Activated CD4-positive, alpha-beta T cell treated with anti-CD3 and anti-CD28 coated beads for 48 hours (primary cell): ENCODE measurements at places on chromosomes 2 and 18.

DNA sequence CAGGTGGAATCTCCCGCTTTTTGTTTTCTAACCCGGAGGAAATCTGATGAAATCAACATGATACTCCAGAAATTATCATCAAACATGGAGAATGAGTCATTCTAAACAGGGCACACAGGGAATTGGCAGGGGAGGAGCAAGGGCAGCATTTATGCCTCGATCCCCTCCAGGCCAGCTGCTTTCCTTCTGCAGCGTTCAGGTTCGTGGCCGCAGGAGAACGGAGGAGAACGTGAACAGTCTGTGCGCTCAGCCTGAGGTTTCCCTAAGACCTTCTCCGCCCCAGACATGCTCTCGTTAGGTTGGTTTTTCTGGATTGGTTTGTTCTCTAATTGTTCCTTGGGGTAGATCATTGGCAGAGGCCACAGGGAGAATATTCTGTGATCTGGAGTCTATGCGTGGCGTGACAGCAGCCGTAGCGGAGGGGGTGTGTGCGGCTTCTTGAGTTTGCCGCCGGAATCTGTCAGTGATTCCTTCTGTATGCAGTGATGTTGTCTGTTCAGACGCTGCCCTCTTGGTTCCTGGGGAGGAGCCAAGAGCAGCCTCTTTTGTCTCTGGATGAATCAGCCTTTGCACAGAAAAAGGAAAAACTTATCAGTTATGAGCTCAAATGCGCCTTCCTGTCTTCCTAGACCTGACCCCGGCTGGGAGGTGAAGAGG is 75.9 kb downstream of the SH3BP4 start:
- no peak for DNase-seq

GRCh38 chr18:30775629-30776028 is 266.9 kb downstream of the DSC3 start:
- DNase-seq = no peak

DNA sequence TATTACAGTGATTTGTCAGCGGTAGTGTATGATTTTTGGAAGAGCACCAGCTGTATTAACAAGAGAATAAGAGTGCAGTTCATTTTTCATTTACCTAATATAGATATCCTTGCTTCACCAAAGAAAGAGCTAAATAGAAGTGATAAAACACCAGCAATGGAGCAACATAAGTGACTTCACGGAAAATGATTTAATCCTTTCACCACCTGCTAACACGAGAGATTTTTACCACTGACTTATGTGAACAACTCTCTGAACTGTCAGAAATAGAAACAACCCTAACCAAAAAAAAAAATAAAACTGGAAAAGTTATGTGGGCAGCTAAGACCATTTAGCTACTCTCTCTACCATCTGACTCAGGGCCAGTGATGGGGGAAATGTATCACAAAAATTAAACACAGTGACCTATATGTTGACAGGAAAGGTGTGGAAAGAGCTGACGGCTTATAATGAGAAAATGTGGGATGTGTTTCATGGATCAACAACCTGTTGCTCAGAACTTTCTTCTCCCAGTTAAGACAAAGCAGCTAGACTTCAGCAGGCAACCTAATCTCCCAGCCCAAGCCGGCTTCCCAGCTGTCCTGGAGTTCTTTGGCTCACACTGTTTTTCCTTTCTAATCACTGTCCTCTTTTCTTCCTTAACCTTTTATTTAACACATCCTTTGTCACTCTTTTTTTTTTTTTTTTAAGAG is 272.7 kb downstream of the SS18 start:
- no peak for DNase-seq

DNA sequence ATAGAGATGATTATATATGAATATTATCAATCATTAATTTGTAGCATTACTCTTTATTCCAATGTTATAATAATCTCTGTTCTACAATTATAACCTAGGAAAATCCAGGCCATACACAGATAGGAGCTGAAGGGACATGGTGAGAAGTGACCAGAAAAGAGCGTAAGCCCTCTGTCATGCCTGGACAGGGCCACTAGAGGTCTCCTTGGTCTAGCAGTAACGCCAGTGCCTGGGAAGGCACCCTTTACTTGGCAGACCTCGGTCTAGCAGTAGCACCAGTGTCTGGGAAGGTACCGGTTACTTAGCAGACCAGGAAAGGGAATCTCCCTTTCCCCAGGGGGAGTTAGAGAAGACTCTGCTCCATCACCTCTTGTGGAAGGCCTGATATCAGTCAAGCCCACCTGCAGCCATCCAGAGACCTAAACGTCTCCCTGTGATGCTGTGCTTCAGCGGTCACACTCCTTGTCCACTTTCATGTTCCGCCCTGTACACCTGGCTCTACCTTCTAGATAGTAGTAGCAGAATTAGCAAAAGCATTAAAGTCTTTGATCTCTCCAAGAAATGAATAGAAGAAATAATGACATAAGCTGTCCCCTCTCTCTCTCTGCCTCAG is 447.5 kb upstream of the FSIP2 start:
- peak; percentile 35 for DNase-seq

DNA sequence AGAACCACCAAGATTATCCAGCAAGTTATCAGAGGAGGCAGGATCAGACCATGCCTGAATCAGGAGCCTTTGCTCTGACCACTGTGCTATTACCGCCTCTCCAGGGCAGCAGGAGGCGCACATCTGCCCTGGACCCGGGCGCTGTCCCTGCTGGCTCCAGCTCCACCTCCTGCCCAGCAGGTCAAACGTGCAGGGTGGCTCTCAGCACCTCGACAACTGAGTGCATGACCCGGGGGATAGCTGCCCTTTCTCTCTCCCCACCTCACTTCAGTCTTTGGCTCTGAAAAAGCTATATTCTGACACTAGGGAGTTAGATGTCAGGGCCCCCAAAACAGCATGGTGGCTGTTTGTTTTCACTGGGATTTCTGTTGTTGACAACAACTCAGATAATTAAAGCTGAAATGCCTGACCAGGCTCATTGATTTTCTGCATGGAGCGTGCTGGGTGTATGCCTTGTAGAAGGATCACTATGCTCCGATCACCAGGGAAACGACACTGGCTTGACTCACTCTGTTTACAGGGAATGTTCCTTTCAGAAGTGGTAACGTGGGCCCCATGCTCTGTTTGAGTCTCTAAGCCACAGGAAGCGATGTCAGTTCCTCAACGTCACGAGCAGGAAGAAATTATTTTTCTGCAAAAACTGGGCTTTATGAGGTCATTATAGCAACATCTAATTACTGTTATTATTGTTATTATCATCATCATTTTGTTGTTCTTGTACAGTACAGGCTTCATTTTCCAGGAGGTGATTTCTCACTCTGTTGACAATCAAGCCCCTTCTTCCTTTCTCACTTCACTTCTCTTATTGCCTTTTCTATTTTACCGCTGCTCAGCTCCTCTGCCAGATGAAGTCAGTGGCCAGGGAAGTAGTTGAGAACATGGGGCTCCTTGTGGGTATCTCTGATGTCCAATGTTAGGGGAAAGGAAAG is 125.6 kb downstream of the PLB1 start:
- peak; percentile 68 for DNase-seq

- no peak for DNase-seq
Observed at GRCh38 chr2:167592441-167592840, 655.0 kb downstream of the STK39 start.

DNA sequence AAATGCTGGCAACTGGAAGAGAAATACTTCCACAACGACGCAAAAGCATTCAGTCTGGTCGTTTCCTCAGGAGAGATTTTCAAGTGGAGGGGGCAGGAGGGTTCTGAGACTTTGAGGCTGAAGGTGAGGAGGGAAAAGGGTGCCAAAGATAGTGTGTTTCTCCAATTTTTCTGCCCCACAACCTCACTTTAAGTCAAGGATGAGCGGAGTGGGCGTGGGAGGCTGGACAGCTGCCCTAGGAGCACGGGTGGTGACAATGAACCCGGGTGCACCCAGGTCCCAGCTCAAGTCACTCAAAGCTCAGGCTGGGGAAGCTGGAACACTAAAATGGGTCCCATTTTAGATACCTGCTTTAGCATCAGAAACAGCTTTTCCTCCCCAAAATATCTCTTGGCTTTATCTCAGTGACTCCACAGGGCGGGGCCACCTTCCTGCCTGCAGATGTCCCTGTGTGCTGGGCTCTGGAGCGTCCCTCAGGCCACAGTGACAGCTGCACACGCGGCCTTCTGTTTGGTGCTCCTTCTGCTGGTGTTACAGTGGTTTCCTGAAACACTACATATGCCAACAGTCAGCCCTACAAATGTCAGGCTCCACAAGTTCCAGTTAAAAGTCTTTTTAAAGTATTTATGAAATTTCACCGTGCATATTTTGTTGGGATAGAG is 1.4 kb upstream of the MBP start:
- DNase-seq = no peak

- DNase-seq = no peak
Observed at GRCh38 chr2:231321556-231322334, 73.8 kb upstream of the B3GNT7 start.

DNA sequence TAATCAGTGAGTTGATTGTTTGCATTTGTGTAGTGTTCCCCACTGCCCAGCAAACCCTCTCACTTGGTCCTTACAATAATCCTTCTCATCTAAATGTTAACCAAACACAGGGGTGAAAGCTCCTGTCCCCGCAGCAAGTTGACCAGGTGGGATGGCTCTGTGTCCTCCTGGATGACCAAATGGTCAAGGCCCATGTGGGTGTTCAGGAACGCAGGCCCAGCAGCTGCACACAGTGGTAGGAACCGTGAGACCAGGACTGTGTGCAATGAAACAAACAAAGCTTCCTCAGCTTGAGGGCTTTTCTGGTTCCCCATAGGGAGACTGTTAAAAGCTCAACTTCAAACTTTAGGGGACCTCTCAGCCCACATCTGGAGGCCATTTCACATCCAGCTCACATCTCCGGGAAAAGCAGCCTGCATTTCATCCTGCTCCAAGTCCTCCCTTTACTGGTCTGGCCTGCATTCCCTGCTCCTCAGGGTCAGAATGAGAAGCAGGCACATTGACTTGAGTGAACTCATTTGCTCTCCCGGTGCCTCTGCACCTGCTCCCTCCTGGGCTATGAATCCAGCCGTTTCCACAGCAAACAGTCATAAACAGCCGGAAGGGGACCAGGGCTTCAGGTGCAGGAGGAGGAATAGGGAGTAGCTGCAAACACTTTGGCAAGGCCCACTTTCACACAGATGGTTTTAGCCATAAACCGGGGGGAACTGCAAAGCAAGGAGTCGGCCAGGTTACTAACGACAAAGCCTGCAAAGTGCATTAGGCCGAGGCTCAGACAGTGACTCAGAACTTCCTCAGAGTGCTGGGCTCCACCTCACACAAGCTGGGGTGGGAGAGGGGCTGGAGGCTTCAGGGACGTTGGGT is 144.7 kb downstream of the CAPN13 start:
- no peak for DNase-seq

DNA sequence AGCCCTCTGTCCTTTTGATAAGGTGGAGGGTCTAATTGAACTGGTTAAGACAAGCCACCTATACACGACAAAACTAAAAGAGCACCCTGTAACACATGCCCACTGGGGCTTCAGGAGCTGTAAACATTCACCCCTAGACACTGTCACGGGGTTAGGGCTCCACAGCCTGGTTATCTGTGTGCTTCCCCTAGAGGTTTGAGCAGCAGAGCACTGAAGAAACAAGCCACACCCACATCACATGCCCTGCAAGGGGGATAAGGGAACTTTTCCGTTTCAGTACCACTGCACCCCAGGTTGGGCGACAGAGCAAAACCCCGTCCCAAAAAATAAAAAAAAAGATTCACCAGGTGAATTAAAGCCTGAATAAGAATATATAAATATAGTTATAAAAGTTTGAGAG is 913.7 kb upstream of the ACVR2A start:
- DNase-seq = no peak

DNA sequence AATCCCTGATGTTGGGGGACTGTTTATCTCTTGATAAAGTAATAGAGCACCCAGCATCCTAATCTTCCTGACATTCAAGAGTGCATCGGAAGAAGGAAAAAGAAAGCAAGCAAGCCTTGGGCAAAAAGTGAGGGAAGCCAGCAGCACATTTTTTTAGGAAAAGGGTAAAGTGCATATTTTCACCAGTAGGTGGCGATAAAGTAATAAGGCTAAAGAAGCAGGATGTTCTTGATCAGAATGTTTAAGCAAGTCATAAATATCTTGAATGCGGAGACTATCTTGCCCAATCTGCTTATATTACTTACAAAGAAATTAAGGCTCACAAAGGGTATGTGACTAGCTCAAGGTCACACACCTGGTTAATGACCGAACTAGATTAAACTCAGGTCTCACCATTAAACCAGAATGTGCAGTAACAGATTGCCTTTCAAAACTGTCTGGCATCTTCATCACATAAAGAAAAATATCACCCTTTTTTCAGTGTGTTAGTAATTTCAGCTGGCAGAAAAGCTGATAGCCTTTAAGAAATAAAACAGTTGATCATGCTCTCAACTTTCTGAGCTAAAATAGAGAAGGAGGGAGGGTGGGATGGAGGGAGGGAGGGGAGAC is 83.8 kb downstream of the VIT start:
- no peak for DNase-seq

DNA sequence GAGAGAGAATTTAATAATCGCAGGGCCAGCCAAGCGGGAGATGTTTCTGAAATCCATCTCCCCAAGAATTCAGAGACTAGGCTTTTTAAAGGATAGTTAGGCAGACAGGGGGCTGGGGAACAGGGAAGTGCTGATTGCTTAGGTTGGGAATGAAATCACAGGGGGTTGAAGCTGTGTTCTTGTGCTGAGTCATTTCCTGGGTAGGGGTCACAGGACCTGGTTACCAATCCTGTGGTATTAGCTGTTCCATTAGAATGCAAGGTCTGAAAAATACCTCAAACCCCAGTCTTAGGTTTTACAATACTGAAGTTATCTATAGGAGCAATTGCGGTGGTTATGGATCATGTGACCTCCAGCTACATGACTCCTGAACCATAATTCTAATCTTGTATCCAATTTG is 4.6 kb downstream of the SP140 start:
- no peak for DNase-seq

GRCh38 chr18:51170664-51171063 is 26.8 kb downstream of the MEX3C start:
- DNase-seq = no peak

- no peak for DNase-seq
Observed at GRCh38 chr2:64376926-64377325, 77.0 kb upstream of the LGALSL start.

GRCh38 chr18:66749030-66749429 is 145.1 kb upstream of the CDH19 start:
- no peak for DNase-seq

GRCh38 chr2:2806711-2807110 is 475.6 kb upstream of the MYT1L start:
- no peak for DNase-seq

DNA sequence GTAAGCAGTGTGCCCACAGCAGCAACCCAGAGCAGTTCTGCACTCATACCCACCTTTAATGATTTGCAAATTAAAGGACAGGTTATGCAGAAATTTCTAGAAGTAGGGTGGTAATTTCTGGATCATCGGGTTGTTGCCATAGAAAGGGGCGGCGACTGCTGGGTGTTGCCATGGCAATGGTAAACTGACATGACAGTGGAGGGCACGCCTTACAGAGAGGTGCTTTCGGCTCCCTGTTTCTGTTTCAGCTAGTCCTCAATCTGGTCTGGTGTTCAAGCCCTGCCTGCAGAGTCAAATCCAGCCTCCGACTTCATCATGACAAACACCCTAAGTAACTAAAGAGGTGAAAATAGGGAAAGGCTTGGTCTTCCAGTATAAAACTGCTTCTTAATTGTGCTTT is 667.7 kb downstream of the SOCS6 start:
- DNase-seq = no peak

- no peak for DNase-seq
Observed at GRCh38 chr18:36717422-36718110, 111.2 kb downstream of the TPGS2 start.
